A172 (cell line): ENCODE measurements at places on chromosomes 4 and X.

GRCh38 chr4:113708250-113708649 lies 53.3 kb downstream of the CAMK2D start:
- peak; percentile 25 for DNase-seq

- no peak for DNase-seq
Observed at GRCh38 chr4:7016086-7016485, 27.1 kb upstream of the TADA2B start.

GRCh38 chr4:88697141-88697540 lies 488 bp downstream of the NAP1L5 start:
- DNase-seq: no peak

DNA sequence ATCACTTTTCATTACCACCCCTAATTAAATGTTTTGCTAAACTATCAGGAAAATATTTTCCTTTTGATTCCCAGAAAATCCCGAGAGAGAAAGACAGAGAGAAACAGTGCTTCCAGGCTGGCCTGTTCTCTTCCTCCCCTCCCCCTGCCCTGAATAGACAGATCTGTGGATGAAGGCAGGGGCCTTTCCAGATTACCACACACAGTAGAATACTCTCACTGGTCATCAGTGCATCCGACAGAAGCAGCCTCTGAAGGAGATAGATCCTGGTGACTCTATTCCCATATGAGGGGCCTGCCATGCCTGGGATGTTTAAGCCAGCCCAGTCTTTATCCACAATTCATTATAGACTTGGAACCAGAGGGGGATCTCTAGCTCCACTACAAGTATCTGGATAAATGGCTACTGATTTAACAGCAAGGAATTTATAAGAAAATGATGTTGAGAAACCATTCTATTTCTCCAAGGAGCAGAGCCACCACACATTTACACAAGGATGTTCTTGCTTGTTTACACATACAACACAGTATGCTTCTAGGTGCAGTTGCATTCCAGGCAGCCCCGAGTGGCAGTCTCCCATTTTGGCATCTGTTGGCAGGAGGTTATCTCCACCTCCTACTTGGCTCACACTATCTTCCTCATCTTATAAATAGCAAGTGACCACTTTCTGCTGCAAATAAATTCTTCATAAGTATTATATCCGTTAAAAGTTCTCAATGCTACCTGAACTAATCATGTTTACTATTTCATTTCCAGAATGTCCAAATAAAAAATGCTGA lies 115.8 kb downstream of the HS6ST2 start:
- DNase-seq: no peak

GRCh38 chrX:130575831-130576389 lies 174.1 kb downstream of the RBMX2 start:
- peak; percentile 14 for DNase-seq

GRCh38 chr4:146381263-146381872 lies 140.4 kb downstream of the SLC10A7 start:
- no peak for DNase-seq

DNA sequence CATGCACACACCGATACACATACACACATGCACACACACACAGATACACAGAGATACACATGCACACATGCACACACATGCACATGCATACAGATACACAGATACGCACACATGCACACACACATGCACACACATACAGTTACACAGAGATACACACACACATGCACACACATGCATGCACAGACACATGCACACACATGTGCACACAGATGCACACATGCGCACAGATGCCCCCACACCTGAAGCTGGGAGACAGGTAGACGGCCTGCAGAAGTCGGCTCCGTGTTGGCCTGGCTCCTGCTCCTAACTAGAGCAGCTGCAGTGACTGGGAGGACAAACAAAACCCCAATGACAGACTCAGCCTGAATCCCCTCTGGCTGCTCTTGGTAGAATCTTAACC lies 46.8 kb downstream of the PSAPL1 start:
- DNase-seq: no peak

GRCh38 chr4:78775303-78776078 lies 659 bp upstream of the BMP2K start:
- DNase-seq: peak; percentile 39

DNA sequence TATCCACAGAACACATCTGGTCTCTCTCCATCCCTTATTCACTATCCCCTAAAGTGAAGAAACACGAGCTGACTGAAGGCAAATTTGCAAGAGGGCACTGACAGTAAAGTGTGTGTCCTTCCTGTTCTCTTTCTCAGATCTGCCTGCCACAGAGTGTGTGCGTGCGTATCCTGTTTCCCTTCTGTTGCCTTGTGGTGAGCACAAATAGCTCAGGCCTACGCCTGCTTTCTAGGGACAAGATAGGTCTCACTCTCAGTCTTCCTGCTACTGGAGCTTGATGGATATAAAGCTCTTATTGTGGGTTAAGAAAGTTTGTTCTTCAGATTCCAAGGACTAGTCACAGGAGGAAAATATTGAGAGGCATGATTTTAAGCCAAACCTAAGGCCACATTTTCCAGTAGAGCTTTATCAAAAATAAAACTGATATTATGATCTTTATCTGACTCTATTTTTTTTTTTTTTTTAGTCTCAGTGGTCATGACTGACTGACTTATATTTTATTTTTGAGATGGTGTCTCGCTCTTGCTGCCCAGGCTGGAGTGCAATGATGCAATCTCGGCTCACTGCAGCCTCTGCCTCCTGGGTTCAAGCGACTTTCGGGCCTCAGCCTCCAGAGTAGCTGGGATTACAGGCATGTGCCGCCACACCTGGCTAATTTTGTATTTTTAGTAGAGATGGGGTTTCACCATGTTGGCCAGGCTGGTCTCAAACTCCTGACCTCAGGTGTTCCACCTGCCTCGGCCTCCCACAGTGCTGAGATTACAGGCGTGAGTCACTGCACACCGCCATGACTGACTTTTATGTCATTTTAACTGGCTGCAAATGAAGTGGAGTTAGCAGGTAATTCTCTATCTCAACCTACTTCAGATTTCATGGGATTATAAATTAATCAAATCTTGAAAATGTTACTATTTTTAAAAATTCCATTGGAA lies 140.3 kb upstream of the SH3RF1 start:
- DNase-seq: peak; percentile 19

DNA sequence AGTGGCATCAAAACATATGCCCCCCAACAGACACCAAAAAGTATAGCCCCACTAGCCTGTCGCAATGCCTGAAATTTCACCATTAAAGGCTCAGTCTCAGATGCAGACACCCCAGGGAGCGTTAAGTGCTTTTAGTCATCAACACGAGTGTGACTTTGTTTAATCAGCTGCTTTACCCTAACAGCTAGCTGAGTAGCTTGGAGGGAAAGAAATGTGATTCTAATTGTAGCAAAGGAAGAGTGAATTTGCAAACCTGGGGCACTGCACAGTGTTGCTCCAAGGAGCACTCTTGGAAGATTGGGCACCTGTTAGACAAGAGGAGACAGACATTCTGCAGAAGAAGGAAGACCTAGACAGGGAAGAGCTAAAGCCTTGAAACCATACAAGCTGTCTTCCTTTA lies 145.1 kb downstream of the BEND2 start:
- no peak for DNase-seq

- DNase-seq: no peak
Observed at GRCh38 chr4:8163026-8163425, 4.4 kb upstream of the ABLIM2 start.

DNA sequence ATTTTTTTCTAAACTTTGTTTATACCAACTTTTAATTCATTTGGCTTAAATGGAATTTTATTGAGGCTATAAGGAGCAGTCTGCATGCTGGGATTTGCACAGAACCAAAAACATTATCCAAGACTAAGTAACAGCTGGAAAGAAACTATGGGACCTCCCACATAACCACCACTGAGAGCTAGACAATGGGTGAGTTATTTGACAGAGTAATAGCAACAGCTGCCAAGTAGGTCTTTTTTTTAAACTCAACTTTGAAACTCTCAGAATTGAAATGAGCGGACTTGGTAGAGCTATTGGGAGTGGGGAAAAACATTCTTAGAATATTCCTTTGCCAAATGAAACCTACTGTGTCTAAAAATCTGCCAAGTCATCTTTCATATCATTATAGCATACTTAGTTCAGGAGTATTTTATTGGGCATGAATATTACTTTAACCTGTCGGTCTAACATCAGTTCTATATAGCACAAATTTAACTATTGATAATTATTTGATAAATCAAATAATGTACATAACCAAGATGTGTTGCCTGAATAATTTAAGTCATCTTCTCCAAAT lies 1428.0 kb downstream of the PCDH7 start:
- DNase-seq: peak; percentile 16

- DNase-seq: peak; percentile 67
Observed at GRCh38 chr4:168584321-168584771, 87.5 kb downstream of the PALLD start.

GRCh38 chr4:2651546-2651945 lies 104.6 kb downstream of the TNIP2 start:
- no peak for DNase-seq

- no peak for DNase-seq
Observed at GRCh38 chr4:96708766-96709165, 868.9 kb downstream of the PDHA2 start.

DNA sequence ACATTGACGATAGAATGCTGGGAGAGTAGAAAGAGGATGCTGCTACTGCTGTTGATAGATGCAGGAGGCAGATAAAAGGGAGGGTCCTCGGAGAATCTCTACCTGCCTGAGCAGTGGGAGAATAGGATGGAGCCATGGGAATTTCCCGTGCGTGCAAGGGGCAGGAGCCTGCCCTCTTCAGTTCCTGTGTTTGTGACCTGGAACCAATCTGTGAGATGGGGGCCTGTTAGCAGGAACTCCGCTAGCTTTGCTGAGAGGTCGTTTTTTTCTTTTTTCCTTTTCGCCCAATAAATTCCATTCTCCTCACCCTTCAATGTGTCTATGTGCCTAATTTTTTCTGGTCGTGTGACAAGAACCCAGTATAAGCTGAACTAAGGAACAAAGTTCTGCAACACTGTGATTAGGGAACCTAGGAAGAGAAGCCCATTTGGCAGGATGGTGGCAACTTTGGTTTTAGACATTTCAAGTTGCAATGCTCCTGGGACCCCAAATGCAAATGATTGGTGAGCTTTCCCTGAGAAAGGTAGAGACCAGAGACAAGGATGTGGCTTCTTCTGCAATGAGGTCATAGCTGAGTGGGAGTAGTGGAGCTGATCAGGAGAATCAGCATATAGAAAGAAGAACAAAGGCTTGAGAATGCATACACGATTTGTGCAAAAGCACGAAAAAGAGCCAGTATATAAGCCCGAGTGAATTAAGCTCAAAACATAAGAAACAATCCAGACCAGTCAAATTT lies 23.9 kb downstream of the SLC39A8 start:
- no peak for DNase-seq

DNA sequence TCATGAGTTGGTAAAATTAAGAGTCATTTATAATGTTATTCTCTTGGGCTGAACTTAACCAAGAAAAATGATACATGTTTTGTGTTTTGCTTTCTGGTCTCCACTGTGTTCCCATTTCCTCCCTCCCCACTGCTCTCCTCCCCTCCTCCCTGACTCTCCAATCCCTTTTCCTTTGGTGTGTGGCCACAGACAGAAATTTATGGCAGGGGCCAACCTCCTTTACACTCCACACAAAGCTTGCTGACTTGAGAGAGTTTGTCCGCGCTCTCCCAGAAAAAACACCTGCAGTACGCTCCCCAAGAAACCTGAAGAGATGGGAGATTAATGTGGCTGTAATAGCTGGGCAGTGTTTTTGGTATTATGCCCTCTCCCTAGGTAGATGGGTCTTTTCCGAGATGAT lies 88.9 kb downstream of the ALPK1 start:
- DNase-seq: no peak

GRCh38 chr4:169099771-169100180 lies 89.7 kb upstream of the CBR4 start:
- no peak for DNase-seq

DNA sequence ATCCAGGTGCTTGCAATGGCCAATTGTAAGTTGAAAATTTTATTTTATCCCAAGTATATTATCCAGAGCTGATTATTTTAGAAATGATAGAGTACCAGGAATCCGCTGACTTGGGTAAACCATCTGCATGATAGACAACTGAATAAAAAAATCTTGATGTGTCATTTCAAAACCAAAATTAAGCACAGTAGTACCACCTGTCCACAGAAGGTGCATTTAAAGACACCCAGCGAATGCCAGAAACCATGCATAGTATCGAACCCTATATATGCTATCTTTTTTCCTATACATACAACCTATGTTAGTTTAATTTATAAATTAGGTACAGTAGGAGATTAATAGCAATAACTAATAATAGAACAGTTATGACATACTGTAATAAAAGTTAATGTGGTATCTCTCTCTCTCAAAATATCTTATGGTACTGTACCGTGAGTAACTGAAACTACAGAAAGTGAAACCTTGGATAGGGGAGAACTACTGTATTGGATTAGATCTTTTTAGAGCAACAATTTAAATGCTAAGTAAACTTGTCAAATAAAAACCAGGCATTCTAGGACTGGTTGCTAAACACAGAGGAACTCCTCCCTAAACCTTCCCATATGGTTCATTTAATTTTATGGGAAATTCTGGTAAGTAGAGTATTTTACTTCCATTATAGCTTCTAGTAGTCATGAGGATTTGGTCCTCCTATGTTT lies 6.2 kb downstream of the NEIL3 start:
- DNase-seq: no peak

DNA sequence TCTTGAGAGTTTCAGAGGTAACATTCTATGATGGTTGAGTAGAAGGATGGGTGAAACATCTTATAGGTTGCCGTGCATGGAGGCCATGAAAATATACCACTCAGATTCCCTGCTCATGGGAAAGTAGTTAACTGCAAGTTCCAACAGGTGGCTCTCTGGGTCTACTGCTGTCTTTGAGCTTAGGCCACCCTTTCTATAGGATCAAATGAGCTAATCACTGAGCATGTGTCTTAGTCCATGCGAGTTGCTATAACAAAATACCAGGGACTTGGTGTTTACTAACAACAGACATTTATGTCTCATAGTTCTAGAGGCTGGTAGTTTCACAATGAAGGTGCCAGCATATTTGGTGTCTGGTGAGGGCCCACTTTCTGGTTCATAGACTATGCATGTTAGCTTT lies 144.8 kb upstream of the UNC5C start:
- DNase-seq: peak; percentile 23

- no peak for DNase-seq
Observed at GRCh38 chrX:9355739-9356138, 109.1 kb upstream of the TBL1X start.
